ENCODE measurements at places on chromosomes 12 and 14.

DNA sequence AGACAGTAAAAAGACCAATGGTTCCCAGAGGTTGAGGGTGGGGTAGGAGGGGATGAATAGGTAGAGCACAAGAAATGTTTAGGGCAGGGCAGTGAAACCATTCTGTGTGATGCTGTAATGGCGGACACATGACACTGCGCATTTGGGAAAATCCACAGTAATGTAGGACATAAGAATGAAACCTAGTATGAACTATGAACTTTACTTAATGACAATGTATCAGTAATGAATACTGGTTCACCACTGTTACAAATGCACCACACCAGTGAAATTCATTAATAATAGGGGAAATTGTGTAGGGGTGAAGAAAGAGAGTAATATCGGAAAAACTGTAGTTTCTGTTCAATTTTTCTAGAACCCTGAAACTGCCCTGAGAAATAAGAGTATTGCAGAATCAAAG lies 5.6 kb downstream of the ERH start:
- no peak for DNase-seq

GRCh38 chr12:3911409-3911808 lies 38.2 kb upstream of the PARP11 start:
- no peak for DNase-seq

GRCh38 chr14:67577181-67577808 lies 22.8 kb downstream of the PIGH start:
- no peak for DNase-seq

DNA sequence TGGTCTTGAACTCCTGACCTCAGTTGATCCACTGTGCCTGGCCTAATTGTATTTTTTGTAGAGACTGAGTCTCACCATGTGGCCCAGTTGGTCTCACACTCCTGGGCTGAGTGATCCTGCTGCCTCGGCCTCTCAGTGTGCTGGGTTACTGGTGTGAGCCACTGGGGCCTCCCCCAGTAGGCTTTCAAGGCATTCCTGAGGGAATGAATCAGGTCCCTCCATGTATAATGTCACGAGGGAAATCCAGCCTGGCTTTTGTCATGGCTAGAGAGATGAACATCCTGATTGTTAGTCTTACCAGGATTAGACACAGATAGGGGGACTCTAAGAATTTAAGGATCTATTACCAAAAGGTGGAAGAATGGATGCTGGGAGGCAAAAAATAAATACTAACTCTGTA lies 51.9 kb downstream of the CPSF2 start:
- peak; percentile 54 for DNase-seq

- DNase-seq: no peak
Measured at GRCh38 chr14:84961637-84962036, 568.3 kb upstream of the FLRT2 start.

DNA sequence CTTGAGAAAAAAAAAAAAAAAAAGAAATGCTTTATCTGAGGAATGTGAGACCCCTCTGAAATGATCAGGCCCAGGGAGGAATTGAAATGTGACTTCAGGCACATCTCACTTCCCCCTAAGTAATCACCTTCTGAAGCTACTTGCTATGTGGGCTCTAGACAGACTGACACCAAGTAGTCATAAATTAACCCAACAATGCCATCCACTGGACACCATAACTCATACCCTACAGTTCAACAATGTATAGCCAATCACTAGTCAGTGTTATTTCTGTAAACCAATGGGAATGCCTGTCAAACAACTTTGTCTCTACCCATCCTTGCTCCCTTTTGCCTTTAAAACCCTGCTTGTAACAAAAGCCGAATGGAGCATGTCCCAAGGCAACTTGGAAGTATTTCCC lies 182.7 kb upstream of the TMPO start:
- DNase-seq: no peak

DNA sequence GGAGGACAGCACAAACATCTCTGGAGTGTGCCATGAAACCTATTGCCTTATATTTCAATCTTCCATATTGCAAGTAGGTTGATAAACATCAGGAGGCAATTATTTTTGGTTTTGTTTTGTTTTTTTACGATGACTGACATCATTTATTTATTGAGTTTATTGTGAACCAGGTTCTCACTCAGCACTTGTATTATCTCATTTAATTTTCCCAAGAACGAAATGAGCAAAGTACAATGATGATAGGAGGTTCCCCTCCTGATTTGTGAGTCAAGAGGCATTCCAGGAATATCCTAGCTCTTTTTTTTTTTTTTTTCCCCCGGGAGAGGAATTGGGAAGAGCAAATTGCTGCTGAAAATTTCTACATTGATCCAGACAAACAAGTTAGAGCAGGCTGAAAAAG lies 4.7 kb downstream of the SOCS2 start:
- DNase-seq: no peak

DNA sequence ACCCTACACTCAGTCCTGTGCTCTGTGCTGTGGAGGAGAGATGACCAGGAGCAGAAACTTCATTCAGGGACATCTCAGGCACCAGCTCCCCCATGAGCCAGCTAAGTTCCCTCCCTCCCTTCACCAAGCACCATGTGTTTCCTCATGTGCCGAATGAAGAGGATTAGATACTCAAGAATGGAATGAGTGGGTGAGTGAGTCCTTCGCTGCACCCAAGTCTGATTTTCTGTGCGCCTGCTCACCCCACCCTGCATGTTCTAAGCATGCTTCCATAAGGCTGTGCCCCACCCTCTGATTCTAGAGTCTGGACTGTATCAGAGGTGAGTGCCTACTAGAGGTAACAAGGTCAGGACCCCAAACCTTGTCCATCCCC lies 12.1 kb downstream of the SERPINA5 start:
- DNase-seq: no peak

DNA sequence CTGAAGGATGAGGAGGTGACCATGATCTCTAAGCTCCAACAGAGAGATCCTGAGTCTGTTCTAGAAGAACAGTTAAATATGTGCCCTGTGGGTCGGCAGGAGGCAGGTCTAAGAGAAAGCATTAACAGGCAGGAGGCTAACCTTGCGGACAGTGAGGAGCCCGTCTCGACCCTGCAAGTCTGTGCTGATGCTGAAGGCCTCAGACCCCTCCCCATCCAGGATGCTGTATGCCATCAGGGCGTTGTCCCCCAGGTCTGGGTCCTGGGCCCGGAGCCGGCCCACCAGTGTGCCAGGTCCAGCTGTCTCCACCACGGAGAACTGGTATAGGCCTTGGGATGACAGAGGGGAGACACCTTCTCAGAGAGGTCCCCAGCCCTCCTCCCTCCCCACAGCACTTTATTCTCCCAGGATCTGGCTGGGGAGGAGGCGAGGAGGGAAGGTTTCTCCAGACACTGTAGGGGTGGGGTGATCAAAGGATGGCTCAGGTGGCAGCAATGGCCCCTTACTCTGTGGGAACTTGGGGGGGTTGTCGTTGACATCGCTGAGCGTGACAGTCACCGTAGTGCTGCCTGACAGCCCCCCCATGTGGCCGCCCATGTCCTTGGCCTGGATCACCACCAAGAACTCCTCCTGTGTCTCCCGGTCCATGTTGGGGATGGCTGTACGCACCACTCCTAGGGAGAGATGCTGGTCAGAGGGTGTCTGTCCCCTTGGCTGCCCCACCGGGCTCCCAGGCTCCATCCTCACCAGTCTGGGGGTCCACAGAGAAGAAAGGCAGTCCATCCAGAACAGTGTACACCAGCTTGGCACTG lies 3.1 kb downstream of the CDH24 start:
- no peak for DNase-seq
